ENCODE measurements at places on chromosomes 11 and 22. TPM values are rescaled to one million over a fixed set of nuclear protein-coding genes. Genes with fewer than 3 reads are reported as not detected.

OR51E2 gene
- total RNA-seq: not detected

TEX12 gene
- 0.26 TPM for total RNA-seq

TPP1 gene
- 33.7 TPM for total RNA-seq

CALCA gene
- 0.29 TPM for total RNA-seq

P4HA3 gene
- total RNA-seq: not detected

TSGA10IP gene
- total RNA-seq: not detected

PPP1R14B gene
- total RNA-seq: 336 TPM

- peaks cover 9% of the 10 kb centered on the region for H3K36me3 ChIP-seq
- no peaks in the 10 kb centered on the region for H3K4me1 ChIP-seq
- H3K27me3 ChIP-seq: peaks cover 13% of the 10 kb centered on the region
- no peak for DNase-seq
These were observed 13.2 kb downstream of the OOSP3 start for GRCh38 chr11:59891781-59892181.

DNA sequence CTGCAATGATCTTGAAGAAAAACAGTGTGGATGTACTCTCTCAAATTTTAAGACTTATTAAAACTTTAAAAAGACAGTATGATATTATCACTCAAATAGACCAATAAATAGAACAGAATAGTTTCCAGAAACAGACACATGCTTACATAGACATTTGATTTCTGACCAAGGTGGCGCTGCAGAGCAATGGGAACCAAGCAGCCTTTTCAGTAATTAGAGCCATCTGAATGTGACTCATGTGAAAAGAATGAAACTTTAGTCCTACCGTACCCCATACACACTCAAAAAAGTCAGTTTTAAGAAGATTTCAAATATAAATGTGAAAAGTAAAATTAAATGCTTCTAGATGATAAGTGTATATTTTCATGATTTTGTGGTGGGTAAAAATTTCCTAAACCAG is 74.2 kb upstream of the MS4A8 start:
- peaks cover 9% of the 10 kb centered on the region for H3K27me3 ChIP-seq
- H3K27ac ChIP-seq: no peak overlapping the region
- no peak overlapping the region for H3K4me3 ChIP-seq
- no peaks in the 10 kb centered on the region for H3K36me3 ChIP-seq
- H3K4me1 ChIP-seq: no peaks in the 10 kb centered on the region

- no peak overlapping the region for H3K27ac ChIP-seq
- no peak overlapping the region for H3K4me3 ChIP-seq
- peaks cover 15% of the 10 kb centered on the region for H3K36me3 ChIP-seq
- no peaks in the 10 kb centered on the region for H3K4me1 ChIP-seq
These were observed 15.8 kb upstream of the CHADL start for GRCh38 chr22:41256254-41257253.

Measured in activated naive CD8-positive, alpha-beta T cell treated with anti-CD3 and anti-CD28 coated beads for 36 hours (primary cell).